ENCODE measurements at places on chromosomes 5 and 9. TPM values are rescaled to one million over a fixed set of nuclear protein-coding genes. Genes with fewer than 3 reads are reported as not detected.

Gene CDC20B
- 0.87 TPM for polyA plus RNA-seq

DNA sequence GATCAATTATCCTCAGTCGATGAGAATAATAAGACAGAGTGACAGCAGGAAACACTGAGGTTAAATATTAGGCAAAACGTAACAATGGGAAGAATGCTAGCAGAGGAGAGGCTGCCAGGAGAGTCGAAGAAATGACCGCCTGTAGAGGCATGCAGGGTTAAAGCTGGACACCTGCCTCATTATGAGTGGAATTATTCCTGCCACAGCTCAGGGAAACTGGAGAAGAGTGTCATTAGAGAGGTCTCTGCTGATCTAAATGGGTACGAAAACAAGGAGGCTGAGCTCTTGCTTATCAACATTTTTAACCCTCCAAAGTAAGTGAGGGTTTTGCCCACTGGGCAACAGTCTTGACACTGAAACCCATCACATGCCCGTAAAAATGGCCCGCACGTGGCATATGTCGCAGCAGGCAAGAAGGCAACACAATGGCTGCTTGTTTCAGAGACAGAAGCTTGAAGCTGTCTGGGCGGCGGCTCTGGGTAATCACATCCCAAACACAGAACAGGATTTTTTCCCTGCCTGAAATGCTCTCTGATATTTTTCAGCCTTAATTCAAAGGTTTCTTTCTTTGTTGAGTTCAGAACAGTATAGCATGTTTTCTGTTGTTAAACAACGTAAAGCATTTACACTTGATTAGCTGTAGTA lies 118.7 kb downstream of the MED27 start:
- no peak for DNase-seq

- no peak for DNase-seq
Observed at GRCh38 chr5:54361691-54362411, 51.5 kb upstream of the ARL15 start.

- DNase-seq, result no peak
Observed at GRCh38 chr5:67115246-67115645, 81.4 kb downstream of the CD180 start.

GRCh38 chr9:84481636-84482218 lies 141.2 kb upstream of the SLC28A3 start:
- no peak for DNase-seq

Gene LHX3
- polyA plus RNA-seq, result not detected

All from right renal cortex interstitium (tissue), 3 donors.